ENCODE measurements at places on chromosomes 5 and 9.

GRCh38 chr9:130320723-130321481 is 55.3 kb downstream of the HMCN2 start:
- no peak overlapping the region for H3K27ac ChIP-seq
- H3K4me3 ChIP-seq: no peak overlapping the region
- no peak for DNase-seq
- peaks cover 2% of the 10 kb centered on the region for H3K36me3 ChIP-seq

- no peak overlapping the region for H3K4me3 ChIP-seq
- H3K4me1 ChIP-seq: no peaks in the 10 kb centered on the region
- no peak overlapping the region for H3K27ac ChIP-seq
- peaks cover 20% of the 10 kb centered on the region for H3K27me3 ChIP-seq
- H3K36me3 ChIP-seq: no peaks in the 10 kb centered on the region
Observed at GRCh38 chr5:160674901-160675300, 177.1 kb downstream of the ATP10B start.

GRCh38 chr5:107598958-107599357 is 71.8 kb downstream of the EFNA5 start:
- no peaks in the 10 kb centered on the region for H3K36me3 ChIP-seq
- no peak overlapping the region for H3K27ac ChIP-seq
- H3K4me1 ChIP-seq: no peaks in the 10 kb centered on the region
- H3K4me3 ChIP-seq: no peak overlapping the region

DNA sequence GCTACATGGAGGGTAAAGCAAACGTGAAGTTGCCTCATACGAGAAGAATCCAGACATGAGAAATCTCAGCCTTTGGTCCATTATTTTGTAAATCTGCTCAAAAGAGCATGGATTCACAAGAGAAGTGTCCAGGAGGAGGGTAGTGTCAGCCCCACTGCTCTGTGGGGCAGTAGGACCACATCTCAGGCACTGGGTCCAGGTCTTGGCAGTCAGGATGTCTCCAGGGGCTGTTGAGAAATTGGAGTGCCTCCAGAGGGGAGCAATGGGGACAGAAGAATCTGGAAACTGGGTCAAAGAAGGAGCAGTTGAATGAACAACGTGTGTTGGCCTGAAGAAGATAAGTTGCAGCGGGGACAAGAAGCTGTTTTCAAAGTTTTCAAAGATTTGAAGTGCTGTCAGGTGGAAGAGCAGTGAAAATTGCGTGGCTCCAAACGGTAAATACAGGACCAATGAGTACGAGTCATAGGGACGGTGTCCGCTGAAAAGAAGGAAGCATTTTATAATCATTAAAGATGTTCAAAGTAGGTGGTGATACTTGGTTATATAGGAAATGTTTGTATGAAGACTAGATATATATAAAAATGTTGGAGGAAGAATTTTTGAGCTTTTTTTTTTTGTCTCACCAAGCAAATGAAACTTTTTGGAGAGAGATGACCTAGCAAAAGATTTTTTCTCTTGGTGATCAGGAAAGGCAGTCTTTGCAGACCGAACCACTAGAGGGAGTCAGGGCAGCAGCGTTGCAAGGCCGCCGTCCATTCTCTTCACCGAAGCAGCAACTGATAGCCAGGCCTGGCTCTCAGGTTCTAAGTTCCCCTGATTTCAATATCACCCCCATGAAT is 57.1 kb upstream of the ZBED3 start:
- no peaks in the 10 kb centered on the region for H3K36me3 ChIP-seq
- H3K27ac ChIP-seq: no peak overlapping the region
- no peak for DNase-seq
- H3K27me3 ChIP-seq: peaks cover 21% of the 10 kb centered on the region
- no peaks in the 10 kb centered on the region for H3K4me1 ChIP-seq
- H3K4me3 ChIP-seq: no peak overlapping the region

- no peaks in the 10 kb centered on the region for H3K4me1 ChIP-seq
- H3K27ac ChIP-seq: no peak overlapping the region
- no peaks in the 10 kb centered on the region for H3K36me3 ChIP-seq
- DNase-seq: no peak
Observed at GRCh38 chr5:149421372-149421685, 42.2 kb upstream of the IL17B start.

GRCh38 chr9:137452761-137453642 is 6.1 kb downstream of the NSMF start:
- H3K27me3 ChIP-seq: no peaks in the 10 kb centered on the region
- no peak for DNase-seq
- H3K4me1 ChIP-seq: peaks cover 30% of the 10 kb centered on the region
- H3K4me3 ChIP-seq: no peak overlapping the region
- no peak overlapping the region for H3K27ac ChIP-seq
- H3K36me3 ChIP-seq: peaks cover 23% of the 10 kb centered on the region

DNA sequence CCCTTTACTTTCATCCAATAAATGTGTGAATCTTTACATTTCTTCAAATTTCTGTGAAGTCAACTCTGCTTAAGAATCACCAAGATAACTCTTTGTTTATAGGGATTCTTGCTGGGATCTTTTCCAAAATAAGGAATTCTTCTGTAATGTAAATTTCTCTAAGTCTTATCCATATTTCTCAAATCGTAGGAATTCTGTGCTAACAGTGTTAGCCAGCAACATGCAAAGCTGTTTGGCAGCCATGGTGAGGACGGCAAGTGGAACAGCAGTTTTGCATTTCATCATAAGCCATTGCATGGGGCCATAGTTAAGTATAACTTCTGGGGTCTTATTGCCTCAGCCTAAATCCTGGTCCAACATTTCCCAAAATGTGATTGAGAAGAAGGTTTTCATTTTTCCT is 310.5 kb upstream of the PRR16 start:
- H3K4me1 ChIP-seq: no peaks in the 10 kb centered on the region
- DNase-seq: no peak
- H3K36me3 ChIP-seq: no peaks in the 10 kb centered on the region
- H3K4me3 ChIP-seq: no peak overlapping the region
